ENCODE measurements at places on chromosomes 12 and 14.
A peak's percentile ranks its signal among the peaks of the same experiment; 100 is the strongest.

- no peak for DNase-seq
Observed at GRCh38 chr12:57885207-57885606, 38.7 kb upstream of the CTDSP2 start.

DNA sequence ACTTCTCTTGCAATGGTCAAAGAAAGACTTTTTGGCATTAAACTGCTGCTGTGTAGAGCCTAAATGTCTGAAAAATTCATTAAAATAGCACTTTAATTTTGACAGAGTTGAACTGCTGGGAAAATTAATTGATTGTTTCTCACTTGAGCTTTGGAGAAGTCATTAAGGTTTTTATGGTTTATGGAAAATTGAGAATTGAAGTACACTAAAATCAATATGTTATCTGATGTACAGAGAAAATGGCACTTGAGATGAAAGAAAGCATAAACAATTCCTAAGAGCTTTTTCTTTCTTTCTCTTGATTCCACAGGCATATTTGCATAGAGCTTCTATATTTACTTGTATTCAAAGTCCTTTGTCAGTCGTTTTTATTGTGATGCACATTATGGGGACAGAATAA is 188.5 kb upstream of the CAND1 start:
- DNase-seq = no peak

- DNase-seq = no peak
Observed at GRCh38 chr12:69649529-69649928, 38.8 kb upstream of the LRRC10 start.

GRCh38 chr12:66010787-66011547 is 119.6 kb downstream of the LLPH start:
- no peak for DNase-seq

- no peak for DNase-seq
Observed at GRCh38 chr14:71665781-71666180, 266.4 kb upstream of the RGS6 start.

DNA sequence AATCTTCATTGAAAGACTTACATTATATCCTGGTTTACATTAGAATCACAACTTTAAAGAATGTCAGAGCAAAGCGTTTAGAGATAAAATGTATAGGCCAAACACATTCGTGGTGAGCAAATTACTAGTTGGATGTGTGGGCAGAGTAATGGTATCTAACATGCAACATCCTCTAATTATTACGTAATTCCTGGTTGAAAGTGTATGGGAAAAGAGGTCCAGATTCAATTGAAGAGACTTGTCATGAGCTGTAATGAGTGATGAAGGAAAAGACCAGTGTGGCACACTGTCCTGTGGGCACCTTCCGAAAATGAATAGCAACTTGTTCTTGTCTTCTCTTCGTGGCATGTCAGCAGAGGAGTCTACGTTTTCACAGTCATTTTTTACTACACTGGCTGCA is 192.8 kb downstream of the LRIG3 start:
- no peak for DNase-seq

DNA sequence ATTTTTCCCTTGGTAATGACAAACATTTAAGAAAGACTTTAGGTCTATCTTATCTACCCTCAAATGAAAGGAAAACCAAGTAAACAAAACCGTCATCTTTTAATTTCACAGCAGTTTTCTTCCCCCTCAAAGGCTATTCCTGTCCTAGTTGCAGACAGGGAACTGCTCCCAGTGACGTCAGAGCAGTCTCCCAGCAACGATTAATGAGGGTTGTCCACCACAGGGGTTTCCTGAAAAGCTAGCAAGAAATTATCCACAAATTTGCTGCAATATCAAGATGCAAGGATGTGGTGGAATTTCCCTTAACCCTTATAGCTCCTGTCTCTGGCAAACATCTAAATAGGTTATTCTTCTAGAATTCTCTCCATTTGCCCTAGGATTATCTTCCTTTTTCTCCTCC is 89.1 kb upstream of the STAC3 start:
- DNase-seq = peak; percentile 49

- DNase-seq = peak; percentile 58
Observed at GRCh38 chr12:102480406-102480805, at the start of gene IGF1. Gene IGF1 (minus strand): TSS chr12:102480563. CDS start chr12:102480381, 182 bp downstream.

GRCh38 chr12:3116106-3116844 is 39.1 kb downstream of the TSPAN9 start:
- no peak for DNase-seq

GRCh38 chr12:1594006-1594260 is 448 bp downstream of the FBXL14 start:
- DNase-seq = peak; percentile 35

DNA sequence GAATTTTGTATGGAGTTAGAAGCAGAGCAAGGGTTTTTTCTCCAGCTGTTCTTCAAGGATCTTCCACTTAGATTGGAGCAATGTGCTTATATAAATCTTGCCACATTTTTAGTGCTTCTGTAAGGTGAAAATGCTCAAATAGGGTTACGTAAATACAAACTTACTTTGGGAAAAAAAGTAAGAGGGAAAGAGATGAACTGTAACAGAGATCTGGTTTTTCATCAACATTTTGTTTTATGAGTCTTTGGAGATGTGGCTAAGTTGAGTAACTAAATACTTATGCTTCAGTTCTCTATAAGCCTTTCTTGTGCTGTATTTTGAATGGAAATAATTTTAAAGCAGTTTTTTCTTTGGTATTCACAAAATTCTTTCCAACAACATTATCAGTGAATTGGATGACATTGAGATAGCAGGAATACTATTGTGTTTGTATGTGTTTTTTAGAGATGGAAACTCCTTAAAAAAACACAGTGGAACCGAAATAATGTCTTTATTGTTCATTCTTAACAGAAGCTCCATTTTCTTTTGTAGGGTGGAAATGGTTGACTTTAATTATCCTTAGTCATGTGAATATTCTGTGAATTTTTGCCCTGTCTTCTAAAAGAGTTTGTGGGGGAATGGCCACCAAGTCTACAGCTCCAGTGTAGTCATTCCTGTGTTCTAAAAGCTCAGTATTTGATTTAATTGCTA is 45.7 kb downstream of the NPAS3 start:
- no peak for DNase-seq

GRCh38 chr12:52209321-52209720 is 17.5 kb upstream of the KRT80 start:
- no peak for DNase-seq

DNA sequence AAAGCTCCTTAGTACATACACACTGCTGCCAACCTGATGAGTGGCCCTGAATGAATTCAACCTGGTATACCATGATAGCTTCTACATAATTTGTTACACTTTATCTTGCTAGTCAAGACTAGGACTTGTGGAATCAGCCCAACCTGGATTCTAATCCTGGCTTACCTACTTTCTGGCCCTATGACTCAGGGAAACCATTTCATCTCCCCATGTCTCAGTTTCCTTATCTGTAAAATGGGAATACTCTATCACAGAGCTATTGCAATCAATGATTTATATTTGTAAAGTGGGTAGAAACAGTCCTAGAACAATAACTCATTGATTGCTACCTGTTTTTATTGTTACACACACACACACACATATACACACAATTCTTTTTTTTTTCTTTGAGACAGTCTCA is 6.5 kb upstream of the DUSP6 start:
- no peak for DNase-seq

GRCh38 chr12:1668833-1669543 is 21.9 kb upstream of the ADIPOR2 start:
- peak; percentile 88 for DNase-seq

- DNase-seq = peak; percentile 0
Observed at GRCh38 chr12:129119537-129119936, 266.3 kb downstream of the GLT1D1 start.

DNA sequence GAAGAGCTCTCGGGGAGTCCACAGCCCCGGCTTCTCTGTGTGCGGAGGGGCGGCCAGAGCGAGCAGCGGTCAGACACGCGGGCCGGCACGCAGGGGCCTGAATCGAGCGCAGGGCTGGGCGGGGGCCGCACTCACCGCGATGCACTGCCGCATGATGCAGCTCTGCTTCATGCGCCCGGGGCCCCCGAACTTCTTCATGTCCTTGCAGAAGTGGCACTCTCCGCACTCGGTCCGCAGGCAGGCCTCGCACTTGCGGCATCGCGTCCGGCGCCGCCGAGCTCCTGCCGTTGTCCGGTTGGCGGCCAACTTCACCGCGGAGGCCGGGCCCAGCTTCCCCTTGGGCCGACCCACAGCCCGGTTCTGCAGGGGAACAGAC is 53.1 kb downstream of the RNF34 start:
- DNase-seq = no peak

DNA sequence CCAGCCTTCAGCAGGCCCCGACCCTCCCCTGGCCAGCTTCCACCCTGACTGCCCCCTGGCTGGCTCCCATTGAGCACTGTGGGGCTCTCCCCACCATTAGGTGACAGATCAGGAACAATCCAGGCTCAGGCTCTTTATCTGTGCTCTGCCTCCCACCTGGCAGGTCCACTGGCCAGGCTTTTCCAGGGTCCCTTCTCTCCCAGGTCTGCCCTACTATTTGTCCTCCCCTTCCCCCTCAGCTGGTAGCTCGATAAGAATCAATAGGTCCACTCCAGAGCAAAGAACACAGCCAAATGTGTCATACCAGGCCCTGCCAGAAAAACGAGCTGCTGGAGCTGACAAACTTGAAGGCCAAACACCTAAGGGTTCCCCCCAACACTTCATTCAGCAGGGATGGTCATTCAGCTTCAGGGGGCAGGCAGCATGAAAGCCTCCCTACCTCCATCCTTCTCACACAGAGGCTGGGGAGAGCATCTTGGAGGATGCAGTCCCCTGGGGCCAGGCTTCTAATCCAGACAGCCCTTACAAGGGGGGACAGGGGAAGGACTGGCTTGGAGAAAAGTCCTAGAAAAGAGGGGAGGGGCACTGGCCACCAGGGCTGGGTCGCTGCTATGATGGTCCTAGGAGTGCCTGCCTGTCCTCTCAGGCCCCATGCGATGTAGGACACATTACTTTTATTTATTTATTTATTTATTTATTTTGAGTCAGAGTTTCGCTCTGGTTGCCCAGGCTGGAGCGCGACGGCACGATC is 1.9 kb upstream of the KRT18 start:
- DNase-seq = no peak

DNA sequence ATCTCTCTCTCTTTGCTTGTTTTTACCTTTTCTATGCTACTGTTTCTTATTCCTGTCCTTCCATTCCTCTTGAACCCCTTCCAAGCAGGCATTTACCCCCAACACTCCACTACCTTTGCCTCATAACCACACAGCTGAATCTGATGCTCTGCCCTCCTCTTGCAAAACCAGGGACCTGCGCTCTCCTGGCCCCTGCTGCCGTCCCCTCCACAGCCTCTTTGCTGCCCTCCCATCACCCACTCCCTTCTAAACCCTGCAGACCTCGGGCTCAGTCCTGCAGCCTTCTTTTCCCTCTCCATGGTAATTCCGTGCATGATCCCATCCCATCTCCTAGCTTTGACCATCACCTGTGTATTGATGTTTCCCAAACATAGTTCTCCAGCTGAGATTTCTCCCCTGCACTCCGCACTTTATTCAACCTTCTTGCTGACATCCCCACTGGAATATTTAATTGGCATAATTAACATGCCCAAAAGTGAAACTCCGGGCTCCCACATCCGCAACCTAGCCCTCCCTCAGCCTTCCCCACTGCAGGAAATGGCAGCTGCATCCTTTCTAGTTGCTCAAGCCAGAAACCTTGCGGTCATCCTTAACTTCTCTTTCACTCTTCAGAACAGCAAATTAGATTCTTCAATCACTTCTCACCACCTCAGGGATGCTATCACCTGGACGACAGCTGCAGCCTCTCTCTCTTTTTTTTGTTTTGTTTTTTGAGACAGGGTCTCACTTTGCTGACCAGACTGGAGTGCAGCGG is 16.0 kb downstream of the FIGNL2 start:
- DNase-seq = peak; percentile 78

GRCh38 chr12:8449355-8449859 is 6.4 kb upstream of the CLEC6A start:
- no peak for DNase-seq

- no peak for DNase-seq
Observed at GRCh38 chr12:119415714-119416113, 81.2 kb downstream of the CCDC60 start.

DNA sequence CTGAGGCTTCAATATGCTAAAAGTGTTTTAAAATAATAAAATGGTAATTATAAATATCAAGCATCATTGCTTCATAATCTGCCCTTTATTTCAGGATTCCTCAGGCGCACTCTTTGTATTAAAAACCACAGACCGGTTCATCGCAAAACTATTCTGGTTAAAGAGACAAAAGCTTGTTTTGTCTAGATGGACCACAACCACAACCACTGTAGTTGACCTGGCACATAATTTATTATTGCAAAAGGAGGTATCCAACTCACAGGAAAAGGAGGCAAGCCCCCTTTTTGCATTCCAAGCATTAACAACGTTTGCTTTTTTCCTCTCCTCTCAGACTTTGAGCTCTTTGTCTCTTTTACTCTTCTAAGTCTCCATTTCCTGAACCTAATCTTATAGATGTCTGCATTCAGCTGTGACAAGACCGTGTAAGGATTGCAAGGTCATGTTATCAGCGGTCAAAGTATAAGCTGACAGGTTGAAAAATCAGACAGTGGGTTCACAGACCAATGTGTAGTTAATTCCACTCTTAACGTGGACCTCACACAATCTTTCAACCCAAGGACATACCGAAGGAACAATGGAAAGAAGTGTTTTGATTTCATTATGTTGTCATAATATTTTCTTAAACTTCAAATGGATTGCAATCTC is 1057.6 kb downstream of the GALC start:
- DNase-seq = no peak

DNA sequence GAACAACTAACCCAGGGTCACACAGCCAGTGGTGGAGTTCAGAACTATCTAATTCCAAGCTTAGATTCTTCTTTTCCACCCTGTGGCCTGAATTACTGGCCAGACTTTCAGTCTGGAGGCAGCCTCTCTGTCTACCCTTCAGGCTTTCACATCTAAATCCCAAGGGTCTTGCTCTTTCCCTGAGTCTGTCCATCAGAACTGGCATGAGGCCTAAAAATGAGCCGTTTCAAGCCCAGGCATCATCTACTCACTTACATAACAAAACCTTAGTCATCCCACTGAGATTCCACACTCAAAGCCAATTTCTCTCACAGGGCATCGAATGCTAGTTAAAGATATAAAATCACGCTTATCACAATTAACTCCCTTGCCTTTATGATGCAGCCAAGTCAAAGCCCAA is 1.3 kb upstream of the PTGDR start:
- DNase-seq = no peak

DNA sequence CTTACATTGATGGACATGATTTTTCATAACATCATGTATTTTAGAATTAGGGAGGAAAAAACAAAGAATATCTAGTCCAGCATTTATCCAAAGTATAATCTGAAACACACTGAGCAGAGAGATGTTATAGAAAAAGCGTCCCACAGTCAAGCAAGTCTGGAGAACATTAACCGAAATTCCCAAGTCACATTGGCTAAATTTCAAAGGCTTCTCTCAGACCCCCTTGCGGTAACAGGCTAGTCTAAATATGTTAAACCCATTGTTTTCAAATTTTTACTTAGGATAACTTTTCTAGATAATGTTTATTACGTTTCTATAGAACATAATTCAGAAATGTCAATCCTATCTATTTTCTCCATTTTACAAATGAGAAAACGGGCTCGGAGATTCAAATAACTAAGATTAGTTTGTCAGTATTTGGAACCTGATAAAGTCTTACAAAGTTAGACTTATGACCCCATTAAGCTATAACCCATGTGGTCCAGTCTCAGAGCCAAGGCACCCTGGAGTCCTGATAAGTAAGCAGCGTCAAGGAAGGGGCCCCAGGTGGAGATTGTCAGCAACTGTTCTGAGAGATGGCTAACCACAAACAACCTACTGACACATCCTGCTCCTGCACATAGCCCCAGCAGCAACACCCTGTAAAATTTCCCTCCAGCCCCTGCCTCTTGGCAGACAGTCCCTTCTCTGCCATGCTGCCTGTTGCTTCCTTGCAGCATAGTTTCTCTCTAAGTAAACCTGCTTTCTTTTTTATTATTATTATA is 220.6 kb upstream of the TMEM260 start:
- peak; percentile 46 for DNase-seq

GRCh38 chr14:63759456-63759855 is 31.6 kb upstream of the SGPP1 start:
- no peak for DNase-seq

All from KBM-7 (cell line).